Activated naive CD4-positive, alpha-beta T cell (primary cell): ENCODE measurements at places on chromosomes 7 and 10.

DNA sequence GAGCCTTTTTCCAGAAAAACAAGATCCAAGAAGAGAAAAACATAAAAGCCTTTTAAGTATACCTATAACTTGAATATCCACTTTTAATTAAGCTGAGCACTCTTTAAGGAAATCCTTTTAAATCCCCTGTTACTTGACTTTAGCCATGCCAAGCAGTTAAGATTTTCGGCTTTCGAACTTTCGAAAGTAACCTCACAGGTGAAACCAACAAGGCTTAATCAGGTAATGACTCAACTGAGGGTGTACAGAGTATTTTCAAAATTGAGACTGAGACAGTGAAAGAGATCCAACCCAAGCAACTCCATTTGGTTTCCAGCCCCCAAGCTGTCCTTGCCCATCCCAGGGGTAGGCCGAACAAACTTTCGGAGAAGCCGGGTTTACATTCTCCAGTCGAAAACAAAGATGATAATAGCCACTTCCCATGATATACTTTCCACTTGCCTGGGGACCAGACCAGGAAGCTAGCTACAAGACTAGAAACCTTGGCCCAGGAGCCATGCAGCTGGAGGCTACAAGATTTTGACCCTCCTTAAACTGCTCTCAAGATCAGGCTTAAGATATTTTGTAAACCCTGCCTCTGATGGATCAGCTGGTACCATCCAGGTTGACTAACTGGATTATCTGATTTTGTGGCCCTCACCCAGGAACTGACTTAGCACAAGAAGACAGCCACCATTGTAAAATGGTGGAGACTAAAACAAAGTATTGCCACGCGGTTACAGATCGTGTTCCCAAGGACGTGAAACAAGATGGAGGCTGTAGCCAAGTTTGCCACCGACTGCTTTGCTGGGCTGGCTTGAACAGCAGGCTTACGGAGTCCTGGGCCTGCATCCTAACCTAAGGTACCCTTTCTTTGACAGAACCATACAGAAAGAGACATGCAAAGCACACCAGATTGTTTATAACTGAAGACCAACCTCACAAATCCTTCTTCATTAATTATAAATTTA, 32.3 kb downstream of the C1GALT1 start:
- DNase-seq: no peak

- DNase-seq: no peak
These were observed 9.2 kb downstream of the CCDC201 start for GRCh38 chr7:45863715-45864114.

DNA sequence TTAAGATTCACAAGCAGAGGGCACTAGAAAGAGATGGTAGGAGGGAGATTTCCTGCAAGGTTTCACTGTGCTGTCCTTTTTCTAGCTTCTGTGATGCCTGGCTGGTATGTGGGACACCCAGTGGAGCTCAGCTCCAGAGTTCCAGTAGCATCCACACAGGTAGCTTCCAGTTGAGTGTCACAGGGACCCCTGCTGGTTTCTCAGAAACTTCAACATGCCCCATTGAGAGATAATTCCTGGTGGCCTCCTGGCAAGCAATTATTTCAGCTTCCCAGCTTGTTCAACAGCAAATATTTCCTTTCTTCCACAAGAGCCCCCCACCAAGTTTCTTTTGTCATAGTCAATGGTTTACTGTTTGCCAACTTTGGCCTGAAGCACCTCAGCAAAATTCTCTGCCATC, 858.7 kb downstream of the REEP3 start:
- DNase-seq: no peak

DNA sequence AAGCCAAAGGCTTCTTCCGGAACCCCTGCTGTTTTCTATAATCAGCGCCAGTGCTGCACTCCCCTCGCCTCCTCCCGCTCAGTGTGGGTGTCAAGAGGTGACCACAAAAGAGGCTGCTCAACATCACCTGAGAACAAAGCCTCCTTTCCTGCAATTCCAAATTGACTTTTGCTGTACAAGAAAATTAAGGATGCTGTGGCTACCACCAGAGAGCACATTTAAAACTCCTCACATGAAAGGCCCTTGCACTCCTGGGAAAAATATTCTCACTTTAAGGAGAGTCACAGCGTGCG, 96.4 kb downstream of the HIPK2 start:
- DNase-seq: no peak

- DNase-seq: no peak
These were observed 332.6 kb upstream of the TPK1 start for GRCh38 chr7:145168427-145168826.

- DNase-seq: no peak
These were observed 18.0 kb downstream of the MXI1 start for GRCh38 chr10:110225441-110225755.

- no peak for DNase-seq
These were observed 22.3 kb downstream of the KIAA1217 start for GRCh38 chr10:24231200-24231599.

GRCh38 chr10:97234400-97234799, 48.6 kb upstream of the SLIT1 start:
- DNase-seq: no peak

- no peak for DNase-seq
These were observed 106.6 kb upstream of the SHH start for GRCh38 chr7:155918720-155919390.

GRCh38 chr7:76269895-76270294, 32.6 kb upstream of the HSPB1 start:
- no peak for DNase-seq

- no peak for DNase-seq
These were observed 7.1 kb downstream of the ARPC1B start for GRCh38 chr7:99381664-99382075.

GRCh38 chr7:40232242-40232893, 97.6 kb downstream of the SUGCT start:
- DNase-seq: no peak

- no peak for DNase-seq
These were observed 170.9 kb downstream of the CDK14 start for GRCh38 chr7:90766814-90767564.

DNA sequence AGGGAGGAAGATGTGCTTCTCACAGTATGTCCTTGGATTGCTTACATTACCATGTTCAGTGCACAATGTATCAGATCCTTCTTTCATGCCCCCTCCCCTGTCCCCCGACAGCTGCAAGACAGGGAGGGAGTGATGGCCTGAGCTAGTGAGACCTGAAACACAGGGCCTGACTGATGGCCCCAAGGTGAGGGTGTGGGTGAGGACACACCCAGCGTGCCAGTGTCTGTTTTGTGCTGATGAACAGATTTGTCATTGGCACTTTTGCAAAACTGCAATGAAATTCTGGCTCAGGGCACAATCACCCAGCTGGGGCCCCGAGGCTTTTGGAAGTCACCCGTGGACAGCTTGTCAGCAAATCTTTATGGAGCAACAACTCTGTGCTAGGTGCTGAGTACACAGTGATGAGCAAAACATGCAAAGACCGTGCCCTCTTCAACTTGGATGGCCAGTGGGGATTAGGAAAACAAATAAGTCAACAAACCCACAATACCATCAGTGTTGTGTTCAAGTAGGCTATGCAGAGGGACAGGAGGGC, 59.4 kb upstream of the EMX2 start:
- no peak for DNase-seq

DNA sequence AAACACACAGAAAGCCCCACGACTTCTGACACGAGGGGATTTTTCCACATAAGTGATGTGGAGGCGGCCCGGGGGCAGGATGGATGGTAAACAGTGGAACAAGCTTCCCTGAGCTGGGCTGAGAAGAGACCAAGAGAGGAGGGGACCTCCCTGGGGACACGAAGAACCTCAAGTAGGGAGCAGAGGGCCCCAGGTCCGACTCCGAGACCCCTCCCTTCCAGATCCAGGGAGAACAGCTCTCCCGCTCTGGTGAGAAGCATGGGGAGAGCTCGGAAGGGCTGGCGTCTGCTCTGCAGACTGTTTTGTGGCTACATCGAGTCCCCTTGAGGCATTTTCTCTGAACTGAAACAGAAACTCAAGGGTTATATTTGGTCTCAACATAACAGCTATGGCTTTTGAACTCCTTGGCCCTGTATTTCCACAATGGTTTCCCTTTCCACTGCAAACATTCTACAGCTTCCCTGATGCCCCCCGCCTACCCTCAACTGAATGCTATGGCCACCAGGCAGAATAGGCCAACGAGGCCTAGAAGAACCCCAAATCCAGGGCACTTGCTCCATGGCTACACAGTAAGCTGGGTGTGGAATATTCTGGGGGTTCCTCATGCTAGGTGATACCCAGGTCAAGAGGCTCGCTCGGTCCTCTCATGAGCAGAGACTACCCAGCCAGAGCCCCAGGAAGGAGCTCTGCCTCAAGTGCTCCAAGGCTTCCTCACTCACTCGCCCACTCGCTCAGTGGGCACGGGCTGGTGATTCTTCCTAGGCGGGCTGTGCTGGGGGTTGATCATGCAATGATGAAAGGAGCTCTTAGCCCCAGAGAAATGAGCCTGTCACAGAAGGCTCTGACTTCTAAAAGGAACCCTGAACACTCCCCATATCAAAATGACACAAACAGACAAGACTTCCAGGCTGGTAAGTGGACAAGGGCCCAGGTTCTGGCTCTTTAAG, 47.5 kb downstream of the FAM53B start:
- no peak for DNase-seq

- no peak for DNase-seq
These were observed 16.1 kb downstream of the TARP start for GRCh38 chr7:38257350-38257677.

DNA sequence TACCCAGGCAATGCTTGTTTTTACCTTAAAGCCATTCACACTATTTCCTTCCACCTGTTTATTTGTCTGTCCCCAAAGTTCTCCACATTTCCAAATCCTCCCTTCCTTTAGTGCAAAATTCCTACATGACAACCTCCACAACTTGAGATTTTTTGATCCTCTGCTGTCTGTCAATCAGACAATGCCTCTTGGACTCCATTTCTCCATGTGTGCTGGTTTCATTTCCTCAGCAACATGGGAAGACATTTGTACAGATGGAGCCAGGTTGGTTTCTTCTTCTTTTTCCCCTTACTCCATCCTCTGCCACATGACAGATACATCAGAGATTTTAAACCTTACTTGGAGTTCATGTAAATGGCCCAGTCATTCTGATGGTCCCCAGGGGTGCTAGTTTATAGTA, 19.1 kb upstream of the GIMAP2 start:
- no peak for DNase-seq

DNA sequence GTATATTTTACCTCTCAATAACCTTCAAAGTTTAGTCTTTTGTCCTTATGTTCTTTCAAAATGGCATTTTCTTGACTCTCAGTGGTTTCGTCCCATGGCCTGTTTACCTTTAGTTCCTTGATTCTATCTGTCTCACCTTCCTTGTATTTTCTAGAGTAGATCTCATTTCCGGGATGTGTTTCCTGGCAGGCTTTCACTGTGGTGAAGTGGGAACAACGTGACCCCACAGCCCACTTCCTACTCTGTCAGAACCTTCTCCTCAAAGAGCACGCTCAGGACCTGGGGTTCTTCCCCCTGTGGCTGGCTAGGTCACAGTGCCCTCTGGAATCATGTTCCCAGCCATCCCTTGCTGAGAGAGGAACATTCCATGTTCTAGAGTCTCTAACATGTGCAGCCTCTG, 129.9 kb upstream of the ZNF32 start:
- no peak for DNase-seq

DNA sequence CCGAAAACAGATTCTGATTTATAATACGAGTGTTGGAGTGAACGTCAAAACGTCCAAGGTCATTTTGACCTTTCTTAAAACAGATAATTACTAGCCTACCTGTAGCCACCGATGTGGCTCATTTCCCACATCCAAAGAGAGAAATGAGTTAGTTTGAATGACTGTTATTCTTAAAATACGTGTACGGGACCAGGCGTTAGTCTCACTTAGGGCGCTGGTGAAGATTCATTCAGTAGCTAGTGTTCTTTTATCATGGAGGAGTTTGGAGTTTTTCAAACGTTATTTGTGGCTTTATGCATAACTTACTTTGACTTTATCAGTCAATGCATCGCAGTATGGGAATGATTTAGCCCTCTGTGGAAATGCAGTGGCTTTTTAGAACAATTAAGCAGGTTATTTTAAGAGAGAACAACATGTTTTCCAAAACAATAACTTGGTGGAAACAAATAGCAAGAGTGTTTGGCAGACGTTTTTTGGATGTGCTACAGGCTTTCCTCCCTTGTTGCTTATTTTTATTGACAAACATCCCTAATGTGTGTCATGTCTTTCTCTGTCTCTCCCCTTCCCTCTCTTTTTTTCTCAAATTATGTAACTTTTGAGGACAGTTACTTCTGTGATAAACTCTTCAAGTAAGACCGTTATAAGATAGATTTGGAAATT, 1.6 kb downstream of the BICC1 start:
- no peak for DNase-seq

DNA sequence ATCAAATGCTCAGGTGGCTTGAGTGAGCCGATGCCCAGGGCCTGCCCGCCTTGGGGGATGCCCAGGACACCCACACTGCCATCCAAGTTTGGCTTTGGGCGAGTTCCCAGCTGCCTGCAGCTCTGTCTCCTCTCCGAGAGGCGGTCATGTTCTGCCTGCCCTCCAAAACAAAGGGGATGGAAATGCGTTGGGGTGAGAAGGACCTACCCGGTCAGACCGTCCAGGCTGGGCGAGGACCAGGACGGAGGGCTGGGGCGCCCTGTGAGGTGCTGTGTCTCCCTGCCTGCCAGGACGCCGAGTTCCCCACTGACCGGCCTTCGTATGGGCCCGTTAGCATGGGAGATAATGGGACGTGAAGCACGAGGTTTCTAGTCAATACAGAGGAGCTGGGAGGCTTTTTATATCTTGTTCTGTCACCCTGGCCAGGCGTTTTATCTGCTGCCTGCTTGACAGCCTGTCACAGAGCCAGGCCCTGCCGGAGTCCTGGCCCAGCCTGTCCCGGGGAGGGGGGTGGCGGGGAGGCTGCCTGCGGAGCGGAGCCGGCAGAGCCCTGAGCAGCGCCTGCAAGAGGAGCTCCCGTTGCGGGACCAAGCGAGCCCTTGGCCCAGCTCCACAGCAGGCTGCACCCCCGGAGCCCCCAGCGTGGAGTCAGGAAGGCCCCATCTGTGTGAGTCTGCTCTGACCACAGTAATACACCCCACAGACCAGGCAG, 22.0 kb upstream of the ELFN1 start:
- no peak for DNase-seq

DNA sequence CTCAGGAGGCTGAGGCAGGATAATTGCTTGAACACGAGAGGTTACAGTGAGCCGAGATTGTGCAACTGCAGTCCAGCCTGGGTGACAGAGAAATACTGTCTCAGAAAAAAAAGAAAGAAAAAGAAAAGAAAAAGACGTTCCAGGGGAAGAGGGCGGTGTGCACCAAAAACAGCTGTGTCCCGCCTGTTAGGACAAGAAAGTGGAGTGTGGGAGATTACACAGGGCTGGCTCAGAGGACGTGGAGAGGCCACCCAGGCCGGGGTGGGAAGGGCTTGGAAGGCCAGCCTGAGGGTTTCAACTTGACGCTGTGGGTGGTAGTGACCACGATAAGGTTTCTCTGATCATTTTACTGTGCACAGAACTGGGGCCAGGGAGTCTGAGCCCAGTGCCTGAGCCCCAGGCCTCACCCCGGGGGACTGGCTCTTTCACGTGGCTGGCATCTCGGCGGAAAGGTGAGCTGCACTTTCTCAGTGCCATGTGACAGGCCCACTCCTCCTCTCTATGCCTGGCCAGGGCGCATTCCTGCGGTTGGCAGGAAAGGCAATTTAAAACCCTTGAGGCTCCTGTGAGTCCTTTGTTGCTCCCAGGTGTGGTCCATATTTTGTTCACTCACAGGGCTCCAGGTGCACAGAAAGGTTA, 13.9 kb downstream of the RHBDD2 start:
- DNase-seq: no peak

- no peak for DNase-seq
These were observed 22.9 kb upstream of the ELFN1 start for GRCh38 chr7:1646957-1647891.

GRCh38 chr10:115854740-115855435, 418.1 kb downstream of the GFRA1 start:
- DNase-seq: no peak
